ENCODE measurements at places on chromosomes 1 and 21. TPM values are rescaled to one million over a fixed set of nuclear protein-coding genes. Genes with fewer than 3 reads are reported as not detected.

USP25 gene
- 65.7 TPM for total RNA-seq

LCA5L gene
- 0.66 TPM for total RNA-seq

CELA2B gene
- not detected for total RNA-seq

UBXN10 gene
- 0.33 TPM for total RNA-seq

C1orf226 gene
- under 0.01 TPM for total RNA-seq

MAP3K7CL gene
- total RNA-seq = 50.6 TPM

PGLYRP4 gene
- not detected for total RNA-seq

JAM2 gene
- 2.1 TPM for total RNA-seq

FAM177B gene
- total RNA-seq = not detected

LGR6 gene
- not detected for total RNA-seq

SLC26A9 gene
- total RNA-seq = not detected

CAMTA1 gene
- total RNA-seq = 45.5 TPM

GRCh38 chr1:184379111-184379752 lies 7.6 kb upstream of the C1orf21 start:
- no peak for DNase-seq
- H3K27ac ChIP-seq = no peak overlapping the region
- no peaks in the 10 kb centered on the region for H3K36me3 ChIP-seq
- no peak overlapping the region for H3K4me3 ChIP-seq

GRCh38 chr1:212070720-212071302 lies 35.3 kb downstream of the DTL start:
- DNase-seq = peak; percentile 49
- H3K4me3 ChIP-seq = no peak overlapping the region

- H3K36me3 ChIP-seq = no peaks in the 10 kb centered on the region
- H3K27ac ChIP-seq = no peak overlapping the region
- no peaks in the 10 kb centered on the region for H3K27me3 ChIP-seq
- no peaks in the 10 kb centered on the region for H3K4me1 ChIP-seq
- no peak overlapping the region for H3K4me3 ChIP-seq
Measured at GRCh38 chr1:178115260-178115659, 21.4 kb downstream of the RASAL2 start.

GRCh38 chr1:31510304-31510703 lies 66.0 kb upstream of the TINAGL1 start:
- peaks cover 26% of the 10 kb centered on the region for H3K27me3 ChIP-seq
- no peak overlapping the region for H3K27ac ChIP-seq
- no peaks in the 10 kb centered on the region for H3K4me1 ChIP-seq
- H3K4me3 ChIP-seq = no peak overlapping the region

DNA sequence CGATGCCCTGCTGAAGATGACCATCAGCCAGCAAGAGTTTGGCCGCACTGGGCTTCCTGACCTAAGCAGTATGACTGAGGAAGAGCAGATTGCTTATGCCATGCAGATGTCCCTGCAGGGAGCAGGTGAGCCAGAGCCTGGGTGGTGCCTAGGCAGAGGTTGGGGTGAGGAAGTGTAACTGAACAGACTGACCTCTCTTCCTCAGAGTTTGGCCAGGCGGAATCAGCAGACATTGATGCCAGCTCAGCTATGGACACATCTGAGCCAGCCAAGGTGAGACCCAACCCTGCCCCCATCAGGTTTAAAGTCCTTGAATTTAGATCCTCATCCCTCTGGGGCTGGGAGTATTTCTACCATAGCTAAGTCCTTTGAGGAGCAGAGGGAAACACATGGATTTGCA lies 11.8 kb downstream of the PSMD4 start:
- H3K4me3 ChIP-seq = no peak overlapping the region
- H3K4me1 ChIP-seq = no peaks in the 10 kb centered on the region
- DNase-seq = no peak
- H3K36me3 ChIP-seq = peaks cover 18% of the 10 kb centered on the region
- H3K27me3 ChIP-seq = no peaks in the 10 kb centered on the region
- H3K27ac ChIP-seq = no peak overlapping the region

DNA sequence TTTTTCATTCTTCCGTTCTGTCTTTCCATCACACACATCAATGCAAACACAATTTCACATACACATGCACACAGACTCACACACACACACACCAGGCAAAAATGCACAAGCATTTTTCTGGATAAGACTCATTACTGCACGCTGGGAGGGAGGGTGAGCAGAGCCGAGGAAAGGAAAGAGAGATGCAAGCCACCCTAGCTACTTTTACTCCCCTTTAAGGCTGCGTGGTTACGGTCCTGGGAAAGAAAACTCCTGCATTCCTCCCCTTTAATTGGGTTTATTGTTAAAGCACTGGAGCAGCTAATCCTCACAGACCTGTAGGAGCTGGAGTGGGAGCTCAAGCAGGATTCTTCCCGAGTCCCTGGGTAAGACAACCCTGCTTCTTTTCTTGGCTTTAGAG lies at the start of gene CAMK1G:
TSS of gene CAMK1G (plus strand) at position 307 of the 400 bp plus-strand sequence. CDS start 11,270 bp downstream, outside the sequence.
- H3K27me3 ChIP-seq = no peaks in the 10 kb centered on the region
- H3K36me3 ChIP-seq = no peaks in the 10 kb centered on the region
- peak; percentile 62 for DNase-seq
- no peak within 1 kb of the TSS for H3K27ac ChIP-seq

DNA sequence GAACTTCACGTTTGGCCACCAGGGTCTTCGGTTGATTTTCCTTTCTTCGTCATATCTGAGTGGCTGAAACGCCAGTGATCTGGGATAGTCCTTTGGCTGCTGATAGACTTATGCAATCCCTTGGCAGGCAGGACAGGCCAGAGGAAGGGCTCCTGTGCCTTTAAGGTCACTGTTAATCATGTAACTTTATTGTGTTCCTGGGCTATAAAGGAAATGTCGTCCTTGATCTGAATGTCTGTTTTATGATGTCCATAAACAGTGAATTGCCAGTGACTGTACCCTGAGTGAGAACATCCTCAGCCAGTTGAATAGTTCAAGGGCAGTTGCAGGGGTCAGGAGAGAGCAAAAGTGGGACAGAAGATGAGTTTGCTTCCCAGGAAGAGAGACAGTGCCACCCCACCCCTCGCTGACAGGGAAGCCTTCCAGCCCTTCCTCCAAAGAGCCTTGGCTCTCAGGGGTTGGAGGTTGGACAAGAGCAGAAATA lies 68.0 kb downstream of the PDE9A start:
- no peak for DNase-seq
- no peak overlapping the region for H3K27ac ChIP-seq
- H3K4me1 ChIP-seq = peaks cover 6% of the 10 kb centered on the region
- H3K4me3 ChIP-seq = no peak overlapping the region

DNA sequence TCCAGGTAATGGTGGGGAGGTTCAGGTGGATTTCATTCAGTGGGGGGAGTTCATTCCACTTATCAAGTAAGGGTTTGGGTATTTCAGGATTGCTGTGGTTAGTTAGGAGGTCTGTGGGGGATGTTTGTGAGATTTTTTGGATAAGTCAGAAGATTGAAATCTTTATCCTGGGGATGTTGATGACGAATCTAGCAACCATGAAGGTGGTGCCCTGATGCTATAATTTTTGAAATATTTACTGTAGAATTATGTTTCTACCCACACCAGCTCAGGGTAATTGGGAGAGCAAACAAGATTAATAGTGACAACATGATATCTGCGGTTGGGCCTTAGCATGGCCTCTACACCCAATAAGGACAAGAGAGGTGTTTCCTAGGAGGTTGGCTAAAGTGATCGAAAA lies 28.3 kb downstream of the SUCO start:
- no peaks in the 10 kb centered on the region for H3K4me1 ChIP-seq
- no peaks in the 10 kb centered on the region for H3K27me3 ChIP-seq
- DNase-seq = peak; percentile 80
- H3K27ac ChIP-seq = no peak overlapping the region
- peaks cover 1% of the 10 kb centered on the region for H3K36me3 ChIP-seq
- no peak overlapping the region for H3K4me3 ChIP-seq

DNA sequence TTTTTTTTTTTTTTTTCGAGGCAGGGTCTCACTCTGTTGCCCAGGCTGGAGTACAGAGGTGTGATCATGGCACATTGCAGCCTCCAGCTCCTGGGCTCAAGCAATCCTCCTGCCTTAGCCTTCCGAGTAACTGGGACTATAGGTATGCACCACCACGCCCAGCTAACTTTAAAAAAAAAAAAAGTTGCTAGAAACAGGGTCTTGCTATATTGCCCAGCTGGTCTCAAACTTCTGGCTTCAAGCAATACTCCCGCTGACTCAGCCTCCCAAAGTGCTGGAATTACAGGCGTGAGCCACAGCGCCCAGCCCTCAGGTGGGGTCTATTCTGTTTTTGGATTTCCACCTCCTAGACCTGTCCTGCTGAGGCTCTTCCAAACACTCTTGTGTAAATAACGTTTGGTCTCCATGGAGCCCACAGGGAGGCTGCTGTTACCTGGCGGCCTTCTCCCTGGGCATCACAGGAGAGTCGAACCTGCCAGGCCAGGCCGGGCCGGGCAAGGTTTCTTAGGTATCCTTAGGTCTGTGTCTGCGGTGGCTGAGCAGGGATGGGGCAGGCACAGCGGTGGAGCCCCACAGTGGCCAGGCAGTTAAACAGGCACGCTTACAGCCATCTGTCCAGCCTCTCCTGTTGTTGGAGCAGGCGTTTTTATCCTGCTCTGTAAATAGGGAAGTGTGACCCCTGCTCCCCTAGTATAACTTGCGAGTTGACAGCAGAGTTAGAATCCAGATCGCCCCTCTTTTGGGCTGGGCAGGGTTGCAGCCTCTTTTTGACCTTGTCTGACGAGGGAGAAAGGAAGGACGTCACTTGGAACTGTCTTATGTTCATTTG lies 18.8 kb downstream of the PLEKHM2 start:
- H3K36me3 ChIP-seq = peaks cover 4% of the 10 kb centered on the region
- H3K4me1 ChIP-seq = peaks cover 13% of the 10 kb centered on the region
- H3K27ac ChIP-seq = peak overlapping the region; percentile 96
- H3K27me3 ChIP-seq = no peaks in the 10 kb centered on the region

DNA sequence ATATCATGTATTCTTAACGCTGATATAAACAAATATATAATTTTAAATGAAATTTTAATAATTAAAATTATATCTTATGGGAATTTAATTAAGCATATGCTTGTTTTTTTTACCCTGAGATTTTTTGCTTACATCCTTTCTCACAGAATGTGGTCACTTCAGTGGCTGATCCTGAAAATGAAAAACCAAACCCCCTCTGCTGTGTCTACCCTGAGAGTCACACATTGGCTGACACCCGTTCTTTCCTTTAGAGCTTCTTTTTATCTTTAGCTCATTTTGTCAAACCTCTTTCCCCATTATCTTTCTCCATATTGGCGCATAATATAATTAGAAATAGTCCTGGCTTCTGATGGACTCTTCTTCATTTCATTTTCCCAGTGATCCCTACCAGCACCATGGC lies 10.8 kb upstream of the CACYBP start:
- no peaks in the 10 kb centered on the region for H3K4me1 ChIP-seq
- H3K27ac ChIP-seq = no peak overlapping the region
- H3K4me3 ChIP-seq = no peak overlapping the region
- H3K27me3 ChIP-seq = no peaks in the 10 kb centered on the region

- no peak within 1 kb of the TSS for H3K27ac ChIP-seq
- no peaks in the 10 kb centered on the region for H3K4me1 ChIP-seq
- H3K4me3 ChIP-seq = peak within 1 kb of the TSS; percentile 56
Measured at GRCh38 chr1:110605901-110606656, at the start of gene KCNA2. Gene KCNA2 (minus strand): TSS chr1:110606358. CDS start chr1:110604782, 1,576 bp downstream.

DNA sequence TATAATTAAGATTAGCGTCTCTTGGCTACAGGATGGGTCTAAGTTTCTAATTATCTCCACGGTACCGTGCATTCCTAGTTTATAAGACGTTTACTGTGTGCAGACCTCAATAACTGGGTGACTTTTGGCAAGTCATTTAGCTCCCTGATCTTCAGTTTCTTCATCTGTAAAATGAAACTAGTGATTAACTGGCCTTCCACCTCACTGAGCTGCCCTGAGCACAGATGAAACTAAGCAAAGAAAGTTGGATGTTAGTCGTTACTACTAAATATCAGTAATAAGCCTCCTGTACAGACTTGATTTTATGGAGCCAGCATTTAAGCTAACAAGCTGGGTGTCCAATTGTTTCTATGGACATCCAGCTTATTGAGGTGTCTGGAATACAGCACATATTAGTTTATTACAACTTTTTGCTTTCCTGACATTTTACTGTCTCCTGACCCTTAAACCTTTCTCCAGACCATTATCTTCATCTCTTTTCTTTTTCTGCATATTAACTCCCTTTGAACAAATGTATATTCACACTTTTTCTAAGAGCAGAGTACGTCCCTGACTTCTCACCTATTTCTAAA lies 1.1 kb downstream of the CR2 start:
- no peak overlapping the region for H3K27ac ChIP-seq
- H3K36me3 ChIP-seq = no peaks in the 10 kb centered on the region
- no peak for DNase-seq
- H3K27me3 ChIP-seq = peaks cover 17% of the 10 kb centered on the region
- H3K4me1 ChIP-seq = no peaks in the 10 kb centered on the region

- peaks cover 3% of the 10 kb centered on the region for H3K4me1 ChIP-seq
- peak within 1 kb of the TSS; percentile 95 for H3K27ac ChIP-seq
- peak within 1 kb of the TSS; percentile 75 for H3K4me3 ChIP-seq
- peak; percentile 79 for DNase-seq
- no peaks in the 10 kb centered on the region for H3K27me3 ChIP-seq
Measured at GRCh38 chr1:108199781-108200686, at the start of gene SLC25A24. Gene SLC25A24 (minus strand): TSS chr1:108200343. CDS start chr1:108200138, 205 bp downstream.

DNA sequence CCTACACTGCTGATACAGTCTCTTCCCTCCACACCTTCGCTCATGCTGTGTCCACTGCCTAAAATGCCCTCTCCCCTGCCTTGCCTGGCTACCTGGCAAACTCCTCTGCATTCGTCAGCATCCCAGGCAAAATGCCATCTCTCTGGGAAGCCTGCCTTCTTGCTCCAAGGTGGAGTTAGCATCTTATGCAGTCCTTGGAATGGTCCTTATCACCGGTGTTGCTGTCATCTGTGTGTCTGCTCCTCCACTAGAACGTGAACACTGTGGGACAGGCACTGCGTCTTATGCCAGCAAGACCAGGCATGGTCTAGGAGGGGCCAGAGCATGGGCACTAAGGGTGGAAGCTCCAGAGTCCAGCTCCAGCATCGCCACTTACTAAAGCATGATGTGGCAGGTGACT lies 211.8 kb downstream of the MATN1 start:
- H3K27me3 ChIP-seq = no peaks in the 10 kb centered on the region
- H3K4me3 ChIP-seq = no peak overlapping the region
- no peak for DNase-seq
- no peak overlapping the region for H3K27ac ChIP-seq
- no peaks in the 10 kb centered on the region for H3K36me3 ChIP-seq

Data from fibroblast of lung (primary cell).